Glutamatergic neuron (in vitro differentiated cells): ENCODE measurements at places on chromosomes 4 and X.

DNA sequence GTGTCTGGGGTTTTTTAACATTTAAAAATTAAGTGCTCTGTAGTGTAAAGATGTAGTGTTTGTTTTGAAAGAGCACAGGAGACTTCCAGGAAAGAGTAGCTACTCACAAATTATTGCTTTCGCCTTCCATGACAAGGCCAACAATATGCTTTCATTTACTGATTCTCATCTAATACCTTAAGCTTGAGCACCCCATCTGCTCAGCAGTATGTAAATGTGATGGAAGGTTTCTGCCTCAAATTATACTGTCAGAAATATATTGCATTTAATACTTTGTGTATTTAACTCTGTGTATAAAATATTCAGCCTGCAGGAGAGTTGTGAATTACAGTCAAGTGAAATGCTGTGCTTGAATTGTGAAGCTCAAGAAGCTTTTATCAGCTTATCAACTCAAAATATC is 296.3 kb upstream of the ATOH1 start:
- H3K4me1 ChIP-seq: no peaks in the 10 kb centered on the region
- DNase-seq: no peak
- no peaks in the 10 kb centered on the region for H3K27me3 ChIP-seq
- no peak overlapping the region for H3K4me3 ChIP-seq
- no peaks in the 10 kb centered on the region for H3K36me3 ChIP-seq

DNA sequence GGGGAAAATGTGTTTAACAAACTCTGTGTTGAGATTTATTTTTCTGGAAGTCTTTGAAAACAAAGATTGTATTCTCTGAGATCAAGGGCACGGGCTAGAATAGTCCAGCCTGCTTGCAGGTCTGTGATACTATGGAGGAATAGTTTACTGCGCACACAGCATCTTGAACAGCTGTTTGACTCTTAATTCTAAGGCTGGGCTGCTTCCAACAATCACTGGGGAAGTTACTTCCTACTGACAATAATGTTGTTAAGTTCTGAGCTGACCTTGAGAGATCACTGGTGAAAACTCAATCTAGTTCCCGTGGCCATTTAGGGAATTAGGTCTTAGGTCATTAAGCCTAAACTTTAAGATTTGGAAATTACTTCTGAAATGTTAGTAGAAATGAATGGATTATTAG is 416.1 kb upstream of the FTHL17 start:
- no peaks in the 10 kb centered on the region for H3K4me1 ChIP-seq
- H3K4me3 ChIP-seq: no peak overlapping the region
- H3K27ac ChIP-seq: no peak overlapping the region
- DNase-seq: no peak
- no peaks in the 10 kb centered on the region for H3K36me3 ChIP-seq

- peak overlapping the region; percentile 63 for H3K4me3 ChIP-seq
- H3K27me3 ChIP-seq: peaks cover 10% of the 10 kb centered on the region
- no peak for DNase-seq
- H3K4me1 ChIP-seq: no peaks in the 10 kb centered on the region
Measured at GRCh38 chrX:151174581-151175282, 1.7 kb upstream of the GPR50 start.

DNA sequence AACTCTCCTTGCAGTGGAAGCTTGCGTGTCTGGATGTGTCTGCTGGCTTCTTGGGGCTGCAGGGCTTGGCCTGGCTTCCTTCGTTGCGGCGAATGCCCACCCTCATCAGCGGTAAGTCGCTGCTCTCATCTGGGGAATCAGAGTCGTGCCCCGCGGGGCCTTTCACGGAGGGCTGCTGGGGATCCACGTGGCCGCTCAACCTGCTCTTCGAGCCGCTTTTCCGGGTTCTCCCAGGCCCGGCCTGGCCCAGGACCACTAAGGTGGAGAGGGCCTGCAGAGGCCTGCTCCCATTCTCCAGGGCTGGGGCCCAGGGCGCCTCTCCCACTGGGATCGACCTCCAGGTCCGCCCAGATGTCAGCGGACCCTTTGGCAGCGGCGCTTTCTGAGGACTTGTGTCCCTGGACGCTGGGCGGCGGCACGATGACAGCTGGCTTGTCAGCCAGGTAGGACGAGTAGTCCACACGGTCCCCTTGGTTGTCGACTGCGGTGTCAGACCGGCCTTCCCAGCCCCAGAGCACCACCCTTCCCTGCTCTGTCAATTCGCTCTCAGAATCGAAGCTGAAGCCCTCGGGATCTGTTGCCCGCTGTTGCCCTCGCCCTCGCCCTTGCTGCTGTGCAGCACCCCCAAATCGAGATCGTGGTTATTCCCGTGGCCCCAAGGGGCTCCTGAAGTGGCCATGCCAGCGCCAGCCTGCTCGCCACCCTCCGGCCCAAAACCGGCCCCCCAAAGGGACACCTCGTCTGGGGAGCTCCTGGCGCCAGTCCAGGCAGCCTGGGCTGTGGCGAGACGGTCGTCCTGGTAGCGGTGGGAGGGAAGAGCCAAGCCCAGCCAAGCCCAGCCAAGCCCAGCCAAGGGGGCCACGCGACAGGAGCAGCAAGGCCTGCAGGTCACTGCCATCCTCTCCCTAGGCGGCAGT is 37.8 kb upstream of the NHSL2 start:
- H3K4me1 ChIP-seq: no peaks in the 10 kb centered on the region
- peaks cover 4% of the 10 kb centered on the region for H3K36me3 ChIP-seq
- DNase-seq: no peak
- H3K27me3 ChIP-seq: no peaks in the 10 kb centered on the region
- no peak overlapping the region for H3K27ac ChIP-seq
- H3K4me3 ChIP-seq: no peak overlapping the region

- H3K4me3 ChIP-seq: no peak overlapping the region
- no peak for DNase-seq
- peaks cover 13% of the 10 kb centered on the region for H3K4me1 ChIP-seq
- H3K27me3 ChIP-seq: peaks cover 5% of the 10 kb centered on the region
- no peak overlapping the region for H3K27ac ChIP-seq
Measured at GRCh38 chrX:154021131-154021611, 1.5 kb upstream of the IRAK1 start.
